Left lung (tissue), 14 donors: ENCODE measurements at places on chromosomes 6 and 20. TPM values are rescaled to one million over a fixed set of nuclear protein-coding genes. Genes with fewer than 3 reads are reported as not detected.

- DNase-seq: no peak
Measured at GRCh38 chr6:33410711-33411631, at the start of gene PHF1. Gene PHF1, plus strand, starts transcription at chr6:33411014. Its CDS starts 1,250 bp downstream, at chr6:33412264.

Gene CLPSL2
- polyA plus RNA-seq: not detected

Gene LY86
- polyA plus RNA-seq: 2.2 TPM

DNA sequence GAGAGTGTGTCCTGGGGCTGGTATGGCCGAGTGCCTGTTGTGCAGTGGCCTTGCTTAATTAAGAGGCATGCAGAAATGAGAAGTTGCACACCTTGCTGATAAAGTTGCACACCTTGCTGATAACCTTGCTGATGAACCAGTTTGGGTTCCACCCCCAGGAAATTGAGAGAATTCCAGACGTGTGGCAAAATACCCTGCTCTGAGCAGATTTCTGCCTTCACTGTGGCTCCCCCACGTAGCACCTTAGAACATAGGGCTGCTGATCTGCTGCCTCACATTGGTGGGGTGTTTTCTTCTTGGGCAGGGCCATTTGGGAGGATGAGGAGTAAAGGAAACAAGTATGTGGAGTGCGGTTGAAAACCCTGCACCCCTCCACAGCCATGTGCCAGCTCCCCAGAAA, 22.5 kb upstream of the ADRM1 start:
- DNase-seq: no peak

Gene SYS1
- polyA plus RNA-seq: 20.8 TPM

GRCh38 chr6:38789256-38789655, 74.1 kb downstream of the DNAH8 start:
- no peak for DNase-seq

GRCh38 chr6:118704915-118705314, 53.5 kb upstream of the CEP85L start:
- DNase-seq: no peak

Gene CLVS2
- polyA plus RNA-seq: 0.25 TPM
